ENCODE measurements at places on chromosomes 5 and 9.

- no peaks in the 10 kb centered on the region for H3K27me3 ChIP-seq
- H3K4me1 ChIP-seq = peaks cover 20% of the 10 kb centered on the region
- DNase-seq = peak; percentile 89
- peak overlapping the region; percentile 9 for H3K4me3 ChIP-seq
These were observed 261.5 kb downstream of the CEMIP2 start for GRCh38 chr9:71506821-71507220.

DNA sequence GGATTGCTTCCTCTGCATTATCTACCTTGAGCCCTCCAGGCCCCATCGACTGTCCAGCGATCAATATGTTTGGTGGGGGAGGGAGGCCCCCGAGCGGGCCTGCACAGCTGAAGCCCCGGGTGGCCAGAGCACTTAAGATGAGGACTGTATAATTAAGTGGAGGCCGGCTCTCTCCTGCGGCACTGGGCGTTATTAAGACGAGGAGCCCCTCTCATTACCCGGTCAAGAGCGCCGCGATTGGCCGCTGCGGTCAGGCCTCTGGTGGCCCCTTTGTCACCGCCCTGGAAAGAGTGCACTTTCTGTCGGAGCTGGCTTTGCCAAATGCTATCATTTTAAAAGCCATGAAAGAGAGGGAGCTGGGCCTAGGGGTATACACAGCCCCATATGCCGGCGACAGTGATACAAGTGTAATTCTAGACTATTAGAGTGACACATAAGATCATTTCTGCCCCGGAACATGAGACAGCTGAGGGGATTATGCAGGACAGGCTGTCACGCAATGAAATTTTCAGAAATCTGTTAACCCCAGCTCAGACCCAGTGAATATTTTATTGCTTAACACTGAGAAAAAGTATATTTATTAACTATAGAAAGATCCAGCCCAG is 106.3 kb upstream of the IRX1 start:
- H3K4me3 ChIP-seq = no peak overlapping the region
- no peak overlapping the region for H3K27ac ChIP-seq
- H3K27me3 ChIP-seq = no peaks in the 10 kb centered on the region
- no peaks in the 10 kb centered on the region for H3K36me3 ChIP-seq

DNA sequence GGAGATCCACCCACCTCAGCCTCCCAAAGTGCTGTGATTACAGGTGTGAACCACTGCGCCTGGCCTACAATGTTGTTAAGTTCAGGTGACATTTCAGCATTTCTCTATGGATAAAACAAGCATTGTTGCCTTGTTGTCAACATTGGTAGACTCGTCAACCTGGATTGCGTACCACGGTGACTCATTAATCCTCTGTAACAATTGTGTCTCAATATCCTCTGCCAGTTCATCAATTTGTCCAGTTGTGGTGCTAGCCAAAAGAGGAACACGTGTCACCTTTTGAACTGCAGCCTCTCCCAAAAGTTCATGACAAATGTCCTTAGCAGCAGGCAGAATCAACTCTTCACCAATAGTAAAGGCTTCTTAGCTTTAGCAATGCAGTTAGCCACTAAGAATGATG is 46.3 kb upstream of the LARP1 start:
- peak overlapping the region; percentile 43 for H3K27ac ChIP-seq
- H3K4me3 ChIP-seq = no peak overlapping the region
- peaks cover 20% of the 10 kb centered on the region for H3K4me1 ChIP-seq
- peak; percentile 93 for DNase-seq
- no peaks in the 10 kb centered on the region for H3K27me3 ChIP-seq

DNA sequence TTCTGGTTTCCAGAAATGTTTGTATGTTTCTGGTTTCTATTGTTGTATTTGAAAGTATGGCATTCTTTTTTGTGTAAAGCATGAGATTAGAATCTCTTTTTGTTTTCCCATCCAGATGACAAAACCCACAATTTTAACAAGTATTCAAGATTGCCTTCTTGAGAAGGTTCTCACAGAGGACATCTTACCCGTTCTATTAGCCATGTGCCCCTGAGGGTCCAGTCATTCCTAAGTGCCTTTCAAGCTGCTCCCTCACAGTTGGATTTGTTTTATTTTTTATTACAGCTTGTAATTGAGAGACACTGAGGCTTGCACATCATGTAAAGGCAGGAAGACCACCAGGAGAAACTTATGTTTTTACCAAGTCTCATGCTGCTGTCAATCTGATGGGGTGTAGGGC is 19.3 kb upstream of the LOX start:
- no peaks in the 10 kb centered on the region for H3K36me3 ChIP-seq
- no peak for DNase-seq
- H3K27ac ChIP-seq = no peak overlapping the region

GRCh38 chr5:5505815-5506214 is 83.3 kb downstream of the ICE1 start:
- no peak overlapping the region for H3K27ac ChIP-seq
- no peaks in the 10 kb centered on the region for H3K4me1 ChIP-seq
- H3K27me3 ChIP-seq = peaks cover 33% of the 10 kb centered on the region
- H3K36me3 ChIP-seq = no peaks in the 10 kb centered on the region
- H3K4me3 ChIP-seq = no peak overlapping the region
- DNase-seq = no peak

- H3K27me3 ChIP-seq = no peaks in the 10 kb centered on the region
- peaks cover under 1% of the 10 kb centered on the region for H3K4me1 ChIP-seq
- H3K27ac ChIP-seq = no peak overlapping the region
- H3K4me3 ChIP-seq = no peak overlapping the region
These were observed 88.1 kb downstream of the ITGA1 start for GRCh38 chr5:52875827-52876226.

GRCh38 chr5:8943301-8943700 is 602.6 kb downstream of the SEMA5A start:
- no peak overlapping the region for H3K4me3 ChIP-seq
- H3K36me3 ChIP-seq = no peaks in the 10 kb centered on the region
- peak; percentile 7 for DNase-seq
- H3K27me3 ChIP-seq = no peaks in the 10 kb centered on the region

- no peak for DNase-seq
- peaks cover 44% of the 10 kb centered on the region for H3K27me3 ChIP-seq
- no peaks in the 10 kb centered on the region for H3K36me3 ChIP-seq
- no peak overlapping the region for H3K27ac ChIP-seq
These were observed 499.1 kb downstream of the DMAC1 start for GRCh38 chr9:7300484-7300883.

DNA sequence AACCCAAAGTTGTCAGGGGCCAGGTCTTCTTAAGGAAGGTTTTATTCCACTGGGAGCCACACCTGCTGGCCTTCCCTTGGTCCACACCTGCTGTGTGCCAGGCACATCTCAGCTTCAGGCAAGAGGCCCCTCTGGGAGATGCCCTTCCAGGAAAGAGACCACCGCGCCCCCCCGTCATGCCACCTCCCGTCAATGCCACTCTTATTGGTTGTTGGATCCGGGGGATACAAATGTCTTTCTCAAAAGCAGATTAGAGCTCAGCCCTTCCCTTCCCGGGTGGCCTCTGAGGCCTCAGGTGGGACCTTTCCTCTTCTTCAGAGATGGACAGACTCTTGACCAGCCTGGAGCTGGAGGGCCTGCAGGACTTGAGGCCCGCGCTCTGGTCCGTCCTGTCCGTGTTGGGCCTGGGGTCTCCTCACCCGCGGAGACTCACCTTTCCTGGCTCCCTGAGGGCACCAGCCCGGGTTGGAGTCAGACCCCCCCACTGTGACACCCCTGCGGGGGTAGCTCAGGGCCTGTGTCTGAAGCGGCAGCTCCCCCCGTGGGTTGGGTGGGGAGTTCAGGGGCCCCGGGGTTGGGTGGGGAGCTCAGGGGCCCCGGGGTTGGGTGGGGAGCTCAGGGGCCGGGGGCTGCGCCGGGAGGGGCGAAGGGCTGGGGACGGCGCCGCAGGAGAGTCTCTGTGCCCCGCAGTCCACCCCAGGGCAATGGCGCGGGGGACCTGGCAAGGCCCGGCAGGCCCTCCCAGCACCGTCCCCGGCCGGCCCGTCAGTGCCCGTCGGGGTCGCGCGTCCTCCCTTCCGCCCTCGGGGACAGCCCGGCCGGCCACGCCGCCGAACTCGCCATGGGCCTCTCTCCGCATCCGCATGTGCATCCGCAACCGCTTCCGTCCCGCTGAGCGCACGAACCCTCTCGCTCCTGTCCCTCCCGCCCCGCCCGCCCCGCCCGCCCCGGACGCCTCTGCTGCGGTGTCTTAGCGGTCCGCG is 3.7 kb upstream of the SLC9A3 start:
- H3K36me3 ChIP-seq = no peaks in the 10 kb centered on the region
- no peak overlapping the region for H3K4me3 ChIP-seq
- no peaks in the 10 kb centered on the region for H3K4me1 ChIP-seq
- DNase-seq = no peak
- no peak overlapping the region for H3K27ac ChIP-seq

- H3K27ac ChIP-seq = no peak overlapping the region
- H3K4me3 ChIP-seq = no peak overlapping the region
- peaks cover 3% of the 10 kb centered on the region for H3K36me3 ChIP-seq
- H3K27me3 ChIP-seq = no peaks in the 10 kb centered on the region
- no peak for DNase-seq
These were observed 2.9 kb downstream of the BAAT start for GRCh38 chr9:101381833-101382342.

DNA sequence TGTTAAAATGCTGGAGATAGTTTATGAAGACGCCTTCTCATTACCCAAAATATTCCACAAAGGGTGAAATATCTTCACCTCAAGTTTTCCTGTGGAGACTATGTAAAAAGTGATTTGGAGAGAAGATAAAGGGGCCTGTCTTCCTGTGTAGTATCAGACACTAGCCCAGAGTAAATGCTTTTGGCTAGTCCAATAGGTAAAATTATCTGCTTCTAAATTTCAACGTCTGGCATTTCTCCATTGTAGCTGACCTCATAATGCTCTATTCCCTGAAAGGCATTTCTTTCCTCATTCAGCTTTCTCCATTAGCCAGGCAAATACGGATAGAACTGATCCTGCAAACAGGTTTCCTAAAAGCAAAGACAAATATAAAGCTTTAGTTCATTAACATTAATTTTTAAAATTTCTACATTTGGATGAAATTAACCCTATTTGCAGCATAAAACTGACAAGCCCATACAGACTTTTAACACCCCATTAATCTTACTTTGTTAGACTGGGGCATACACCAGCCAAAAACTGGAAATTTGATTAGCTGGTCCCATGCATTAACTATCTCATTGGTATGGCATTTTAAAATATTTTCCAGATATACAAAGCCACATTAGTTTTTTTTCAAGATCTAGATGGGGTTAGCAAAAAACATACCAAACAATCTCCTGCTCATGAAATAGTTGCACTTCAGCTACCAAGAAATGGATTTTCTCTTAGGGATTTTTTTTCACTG is 548.8 kb downstream of the EFNA5 start:
- no peak overlapping the region for H3K27ac ChIP-seq
- no peak overlapping the region for H3K4me3 ChIP-seq
- H3K27me3 ChIP-seq = no peaks in the 10 kb centered on the region
- no peak for DNase-seq

DNA sequence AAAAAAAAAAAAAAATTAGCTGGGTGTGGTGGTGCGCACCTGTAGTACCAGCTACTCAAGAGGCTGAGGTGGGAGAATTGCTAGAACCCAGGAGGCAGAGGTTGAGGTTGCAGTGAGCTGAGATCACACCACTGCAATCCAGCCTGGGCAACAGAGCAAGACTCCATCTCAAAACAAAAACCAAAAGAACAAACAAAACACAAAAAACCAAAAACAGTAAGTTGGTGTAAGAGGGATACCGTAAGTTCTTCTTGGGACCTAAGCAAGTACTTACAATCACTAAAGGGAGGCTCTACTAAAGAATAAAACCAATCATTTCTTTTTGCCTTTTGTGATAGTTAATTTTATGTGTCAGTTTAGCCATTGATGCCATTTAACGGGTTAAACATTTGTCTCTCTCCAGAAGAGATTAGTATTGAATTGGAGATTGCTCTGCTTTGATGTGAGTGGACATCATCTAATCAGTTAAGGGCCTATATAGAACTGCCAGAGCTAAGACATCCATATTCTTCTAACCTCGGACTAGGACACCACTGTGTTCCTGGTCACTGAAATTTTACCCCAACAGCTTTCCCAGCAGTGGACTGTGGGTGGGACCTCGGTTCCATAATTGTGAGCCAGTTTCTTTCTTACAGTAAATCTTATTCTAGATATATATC is 10.5 kb upstream of the ETF1 start:
- no peak overlapping the region for H3K4me3 ChIP-seq
- H3K4me1 ChIP-seq = peaks cover 2% of the 10 kb centered on the region
- no peak overlapping the region for H3K27ac ChIP-seq
- H3K27me3 ChIP-seq = no peaks in the 10 kb centered on the region
- H3K36me3 ChIP-seq = peaks cover 77% of the 10 kb centered on the region

- peak; percentile 32 for DNase-seq
- peaks cover 6% of the 10 kb centered on the region for H3K4me1 ChIP-seq
- no peak overlapping the region for H3K27ac ChIP-seq
- peaks cover 29% of the 10 kb centered on the region for H3K36me3 ChIP-seq
- H3K27me3 ChIP-seq = no peaks in the 10 kb centered on the region
These were observed 5.2 kb upstream of the RAPGEF6 start for GRCh38 chr5:131640043-131640856.

GRCh38 chr5:151448038-151448985 is 909 bp downstream of the SLC36A1 start:
- peak overlapping the region; percentile 77 for H3K4me3 ChIP-seq
- peak overlapping the region; percentile 66 for H3K27ac ChIP-seq
- peak; percentile 57 for DNase-seq
- peaks cover 6% of the 10 kb centered on the region for H3K36me3 ChIP-seq
- peaks cover 19% of the 10 kb centered on the region for H3K27me3 ChIP-seq

DNA sequence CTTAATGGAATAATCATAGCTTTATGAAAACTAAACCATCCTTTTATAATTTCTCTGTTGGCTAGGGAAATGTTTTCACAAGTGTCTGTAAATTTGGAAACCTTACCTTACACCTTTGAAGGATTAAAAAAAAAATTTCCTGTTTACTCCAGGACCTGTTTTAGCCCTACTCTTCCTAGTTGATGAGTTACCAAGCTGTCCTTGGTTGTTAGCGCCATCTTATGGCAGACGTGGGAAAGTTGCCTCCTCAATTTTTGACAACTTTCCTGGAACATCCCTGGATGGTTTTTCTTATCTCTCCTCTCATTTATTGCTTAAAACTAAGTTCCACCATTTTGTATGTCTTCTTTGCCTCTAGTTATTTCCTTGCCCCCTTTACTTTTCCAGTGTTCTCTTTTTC is 25.7 kb downstream of the ZSWIM6 start:
- peaks cover 14% of the 10 kb centered on the region for H3K4me1 ChIP-seq
- DNase-seq = peak; percentile 51
- no peak overlapping the region for H3K4me3 ChIP-seq
- H3K36me3 ChIP-seq = no peaks in the 10 kb centered on the region

DNA sequence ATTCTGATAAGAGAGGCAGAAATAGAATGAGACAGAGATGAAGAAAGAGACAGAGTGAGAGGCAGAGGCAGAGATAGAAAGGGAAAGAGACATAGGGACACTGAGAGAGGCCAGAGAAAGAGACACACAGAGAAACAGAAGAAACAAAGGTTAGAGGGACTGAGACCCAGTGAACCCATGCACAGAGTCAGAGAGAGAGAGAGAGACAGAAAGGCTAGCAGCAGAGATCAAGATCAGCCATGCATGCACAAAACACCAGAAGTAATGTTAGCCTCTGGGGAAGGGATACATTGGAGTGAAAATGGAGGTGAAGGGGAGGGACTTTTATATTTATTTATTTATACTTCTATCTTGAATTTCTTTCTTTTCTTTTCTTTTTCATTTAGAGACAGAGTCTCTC is 14.1 kb upstream of the SPARC start:
- H3K27ac ChIP-seq = no peak overlapping the region
- H3K27me3 ChIP-seq = no peaks in the 10 kb centered on the region
- no peak overlapping the region for H3K4me3 ChIP-seq
- no peaks in the 10 kb centered on the region for H3K36me3 ChIP-seq

GRCh38 chr9:21078702-21079101 is 960 bp upstream of the IFNB1 start:
- no peak for DNase-seq
- H3K4me1 ChIP-seq = no peaks in the 10 kb centered on the region
- no peak overlapping the region for H3K27ac ChIP-seq
- no peaks in the 10 kb centered on the region for H3K27me3 ChIP-seq

Measured in MCF 10A (cell line).